A549 treated with GW870086 at 1 μM for 4 hours (cell line): ENCODE measurements at places on chromosomes 4 and X. TPM values are rescaled to one million over a fixed set of nuclear protein-coding genes. Genes with fewer than 3 reads are reported as not detected.

The XPNPEP2 gene
- not detected in 5 replicates for total RNA-seq

The SYTL5 gene
- 0.24 to 0.46 TPM (median 0.38 TPM) in 5 replicates for total RNA-seq

The POLN gene
- total RNA-seq: 0.37 to 0.92 TPM (median 0.70 TPM) in 5 replicates

The FAM3A gene
- total RNA-seq: 32.9 to 47.3 TPM (median 45.3 TPM) in 5 replicates

The GAGE2A gene
- not detected in 5 replicates for total RNA-seq

The BTK gene
- 0.12 to 0.34 TPM (median 0.14 TPM) in 5 replicates for total RNA-seq

The HHIP gene
- total RNA-seq: 0.47 to 1.3 TPM (median 0.78 TPM) in 5 replicates

The TAF7L gene
- 0.05 to 0.16 TPM (median 0.08 TPM) in 4 of 5 replicates, not detected in the other for total RNA-seq
